ENCODE measurements at places on chromosomes 1 and 21. TPM values are rescaled to one million over a fixed set of nuclear protein-coding genes. Genes with fewer than 3 reads are reported as not detected.
A peak's percentile ranks its signal among the peaks of the same experiment; 100 is the strongest.

Gene DYRK1A
- total RNA-seq = 44.6 TPM

- no peaks in the 10 kb centered on the region for H3K27me3 ChIP-seq
- no peak overlapping the region for H3K27ac ChIP-seq
- DNase-seq = no peak
- peaks cover 31% of the 10 kb centered on the region for H3K4me1 ChIP-seq
Observed at GRCh38 chr1:15353839-15354579, 55.7 kb upstream of the EFHD2 start.

Gene SH3GLB1
- 138 TPM for total RNA-seq

- H3K4me3 ChIP-seq = peak overlapping the region; percentile 86
- peaks cover 2% of the 10 kb centered on the region for H3K36me3 ChIP-seq
- peak; percentile 4 for DNase-seq
Observed at GRCh38 chr1:205746757-205747412, 3.1 kb downstream of the NUCKS1 start.

DNA sequence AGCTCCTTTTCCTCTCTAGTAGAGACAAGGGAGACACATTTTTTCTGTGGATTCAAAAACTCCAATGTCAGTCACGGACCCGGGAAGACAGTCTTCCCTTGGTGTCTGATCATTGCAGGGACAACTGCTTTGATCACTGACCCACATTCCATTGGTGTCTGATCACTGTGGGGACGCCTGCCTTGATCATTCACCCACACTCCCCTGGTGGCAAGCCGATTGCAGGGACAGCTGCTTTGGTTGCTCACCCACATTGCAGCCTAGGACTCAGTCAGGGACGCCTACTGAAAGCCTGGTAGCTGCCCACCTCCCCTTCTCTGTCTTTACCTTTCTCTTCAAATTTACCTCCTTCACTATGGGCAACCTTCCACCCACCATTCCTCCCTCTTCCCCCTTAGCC lies 206.6 kb upstream of the DUSP10 start:
- no peak overlapping the region for H3K4me3 ChIP-seq
- DNase-seq = no peak
- H3K27me3 ChIP-seq = no peaks in the 10 kb centered on the region
- H3K36me3 ChIP-seq = no peaks in the 10 kb centered on the region
- H3K4me1 ChIP-seq = no peaks in the 10 kb centered on the region

GRCh38 chr1:78471890-78472620 lies 18.7 kb upstream of the PTGFR start:
- no peaks in the 10 kb centered on the region for H3K4me1 ChIP-seq
- H3K27ac ChIP-seq = no peak overlapping the region
- DNase-seq = no peak

Gene C1orf116
- 0.86 TPM for total RNA-seq

GRCh38 chr1:37448691-37449417 lies 25.5 kb upstream of the ZC3H12A start:
- peaks cover 4% of the 10 kb centered on the region for H3K4me1 ChIP-seq
- no peaks in the 10 kb centered on the region for H3K36me3 ChIP-seq
- DNase-seq = no peak
- no peak overlapping the region for H3K27ac ChIP-seq
- no peak overlapping the region for H3K4me3 ChIP-seq

Gene KRTAP12-2
- not detected for total RNA-seq

Gene C1orf94
- 0.70 TPM for total RNA-seq

Gene TFF2
- not detected for total RNA-seq

Gene MNDA
- not detected for total RNA-seq

Gene UTS2
- total RNA-seq = not detected

- no peaks in the 10 kb centered on the region for H3K27me3 ChIP-seq
- DNase-seq = no peak
Observed at GRCh38 chr1:214550857-214551435, 456 bp downstream of the PTPN14 start.

- no peak overlapping the region for H3K4me3 ChIP-seq
- H3K4me1 ChIP-seq = no peaks in the 10 kb centered on the region
- H3K27me3 ChIP-seq = no peaks in the 10 kb centered on the region
- no peaks in the 10 kb centered on the region for H3K36me3 ChIP-seq
Observed at GRCh38 chr1:62362926-62363325, 43.7 kb upstream of the KANK4 start.

DNA sequence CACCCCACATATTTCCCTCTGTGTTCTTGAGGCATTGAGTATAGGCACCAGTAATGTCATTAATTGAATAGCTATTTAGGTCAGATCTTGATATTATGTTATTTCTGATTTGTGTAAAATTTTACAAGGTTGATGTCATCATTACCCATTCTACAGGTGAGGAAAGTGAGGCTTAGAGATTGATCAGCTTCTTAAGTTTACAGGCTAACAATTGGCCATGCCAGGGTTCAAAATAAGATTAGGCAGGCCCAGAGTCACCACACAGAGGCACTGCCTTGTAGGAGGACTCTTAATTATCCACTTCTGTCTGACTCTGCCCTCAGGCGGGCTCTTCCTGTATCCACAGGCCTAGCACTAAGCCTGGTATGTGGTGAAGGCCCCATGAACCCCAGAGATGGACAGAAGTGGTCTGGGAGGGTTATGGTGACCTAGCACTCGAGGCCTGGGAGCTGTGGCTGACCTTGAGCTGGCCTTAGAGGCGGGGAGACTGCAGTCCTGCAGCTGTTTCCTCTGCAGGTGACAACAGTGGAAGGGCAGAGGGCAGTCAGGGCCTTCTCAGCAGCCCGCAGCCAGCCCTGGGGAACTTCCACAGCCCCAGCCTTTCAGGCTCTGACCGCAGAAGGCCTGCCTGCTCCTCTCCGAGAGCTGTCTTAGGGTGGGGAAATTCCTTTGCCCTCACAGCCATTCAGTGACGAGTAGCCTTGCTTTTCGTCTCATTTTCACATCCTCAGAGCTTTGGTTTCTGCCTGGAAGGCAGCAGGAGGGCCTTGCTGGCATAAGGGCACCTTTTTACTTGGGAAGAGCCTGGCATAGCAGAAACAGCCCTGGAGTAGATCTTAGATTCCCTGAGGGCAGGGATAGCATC lies 12.2 kb downstream of the ZDHHC18 start:
- no peak overlapping the region for H3K4me3 ChIP-seq
- H3K27me3 ChIP-seq = no peaks in the 10 kb centered on the region
- H3K27ac ChIP-seq = no peak overlapping the region
- H3K36me3 ChIP-seq = peaks cover 21% of the 10 kb centered on the region
- H3K4me1 ChIP-seq = no peaks in the 10 kb centered on the region
- no peak for DNase-seq

DNA sequence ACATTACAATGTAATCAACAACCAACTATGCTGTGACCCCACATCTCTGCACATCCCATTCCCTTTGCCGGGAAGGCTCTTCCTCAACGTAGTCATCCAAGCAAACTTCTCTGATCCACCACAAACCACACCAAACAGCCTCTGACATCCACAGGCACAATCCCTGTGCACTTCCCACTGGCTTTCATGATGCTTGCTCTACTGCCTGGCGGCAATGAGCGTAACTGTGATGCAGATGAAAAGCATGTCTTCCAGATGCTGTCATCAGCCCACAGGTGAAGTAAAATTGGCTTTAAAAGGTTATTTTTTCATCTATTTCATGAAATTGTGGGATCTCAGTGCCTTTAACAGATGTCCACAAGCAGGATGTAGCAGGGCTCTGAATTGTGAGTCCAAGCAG lies 635.2 kb downstream of the SMYD3 start:
- DNase-seq = peak; percentile 100
- no peaks in the 10 kb centered on the region for H3K27me3 ChIP-seq
- peaks cover 57% of the 10 kb centered on the region for H3K4me1 ChIP-seq

DNA sequence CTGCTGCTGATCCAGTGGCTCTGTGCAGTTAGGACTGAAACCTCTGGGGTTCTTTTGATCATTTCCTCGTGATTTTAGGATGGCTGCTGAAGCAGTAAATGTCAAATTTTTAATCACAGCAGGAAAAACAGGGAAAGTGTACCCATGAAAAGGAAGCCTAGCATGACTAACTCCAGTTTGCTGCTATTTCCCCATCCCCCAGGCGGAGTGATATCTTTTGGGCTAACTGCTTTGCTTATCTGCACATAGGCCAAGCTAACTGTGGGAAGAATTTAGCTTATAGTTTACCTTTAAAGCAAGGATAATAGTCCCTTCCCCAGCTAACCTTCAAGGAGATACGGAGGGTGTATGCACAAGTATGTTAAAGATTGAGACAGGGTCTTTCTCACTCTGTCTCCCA lies 149.8 kb upstream of the TNR start:
- H3K36me3 ChIP-seq = no peaks in the 10 kb centered on the region
- H3K4me1 ChIP-seq = no peaks in the 10 kb centered on the region
- no peak for DNase-seq
- no peak overlapping the region for H3K4me3 ChIP-seq

Gene NT5C1A
- not detected for total RNA-seq

GRCh38 chr1:100928128-100928527 lies 32.2 kb downstream of the SLC30A7 start:
- no peak overlapping the region for H3K4me3 ChIP-seq
- H3K27me3 ChIP-seq = no peaks in the 10 kb centered on the region
- no peak overlapping the region for H3K27ac ChIP-seq
- H3K36me3 ChIP-seq = peaks cover 14% of the 10 kb centered on the region

- no peaks in the 10 kb centered on the region for H3K27me3 ChIP-seq
- no peaks in the 10 kb centered on the region for H3K4me1 ChIP-seq
- DNase-seq = no peak
- H3K36me3 ChIP-seq = no peaks in the 10 kb centered on the region
- H3K4me3 ChIP-seq = no peak overlapping the region
- H3K27ac ChIP-seq = no peak overlapping the region
Observed at GRCh38 chr1:15219280-15220023, 27.6 kb upstream of the FHAD1 start.

Gene GPR157
- total RNA-seq = 5.4 TPM

GRCh38 chr1:38194472-38194871 lies 147.9 kb upstream of the POU3F1 start:
- no peak overlapping the region for H3K4me3 ChIP-seq
- H3K27ac ChIP-seq = no peak overlapping the region
- H3K4me1 ChIP-seq = no peaks in the 10 kb centered on the region
- no peaks in the 10 kb centered on the region for H3K36me3 ChIP-seq

DNA sequence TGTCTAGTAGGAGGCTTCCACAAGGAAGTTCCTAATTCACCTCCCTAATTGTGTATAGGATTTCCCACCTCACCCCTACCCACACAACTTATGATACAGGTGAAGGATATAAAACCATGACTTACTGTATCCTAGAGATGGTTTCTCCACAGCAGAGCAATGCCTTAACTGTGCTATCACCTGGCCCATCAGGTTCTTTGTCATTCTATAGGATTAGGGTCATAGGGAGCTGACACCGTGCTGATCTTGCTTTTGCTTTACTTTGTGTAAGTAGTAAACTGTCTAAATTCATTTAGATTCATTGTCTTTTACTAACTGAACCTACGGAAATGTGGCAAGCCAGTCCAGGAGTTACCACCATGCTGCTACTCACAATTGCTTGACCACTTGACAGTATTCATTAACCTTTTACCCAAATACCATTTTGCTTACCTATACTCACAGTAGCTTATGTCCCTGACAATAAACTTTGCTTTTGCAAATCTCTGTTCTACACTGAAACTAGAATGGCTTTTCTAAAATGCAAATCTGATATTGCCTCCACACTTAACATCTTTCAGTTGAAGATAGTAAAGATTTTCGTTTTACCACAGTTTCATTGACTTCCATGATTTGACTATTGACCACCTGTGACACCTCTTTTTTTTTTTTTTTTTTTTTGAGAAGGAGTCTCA lies 147.6 kb downstream of the IFI44 start:
- no peak overlapping the region for H3K4me3 ChIP-seq
- H3K36me3 ChIP-seq = no peaks in the 10 kb centered on the region
- no peaks in the 10 kb centered on the region for H3K27me3 ChIP-seq
- no peaks in the 10 kb centered on the region for H3K4me1 ChIP-seq
- DNase-seq = no peak

Gene TFB2M
- 16.3 TPM for total RNA-seq

Gene TSPAN1
- total RNA-seq = 1.7 TPM

- no peak for DNase-seq
- no peak overlapping the region for H3K4me3 ChIP-seq
- H3K27ac ChIP-seq = no peak overlapping the region
- H3K36me3 ChIP-seq = no peaks in the 10 kb centered on the region
- peaks cover 2% of the 10 kb centered on the region for H3K4me1 ChIP-seq
Observed at GRCh38 chr1:214101246-214101645, 113.5 kb downstream of the PROX1 start.

DNA sequence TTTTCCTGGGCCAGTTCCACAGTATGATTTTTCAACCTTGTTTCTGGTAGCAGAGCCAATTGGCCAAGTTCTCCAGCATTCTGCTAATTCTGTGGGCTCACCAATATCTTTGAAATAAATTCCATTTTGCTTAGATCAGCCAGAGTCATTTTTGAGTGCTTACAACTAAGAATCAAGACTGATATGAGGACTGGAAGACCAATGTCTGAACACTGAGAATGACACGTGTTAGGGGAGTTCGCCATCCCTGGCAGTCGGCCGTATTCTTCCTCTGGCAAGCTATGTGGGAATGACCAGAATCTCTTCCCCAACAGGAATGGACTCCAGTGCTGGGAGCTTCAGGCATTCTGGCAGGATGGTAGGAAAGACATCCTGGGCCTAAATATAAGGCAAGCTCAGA lies 4.9 kb upstream of the TENT5C start:
- peak; percentile 87 for DNase-seq
- H3K27me3 ChIP-seq = peaks cover 14% of the 10 kb centered on the region
- H3K36me3 ChIP-seq = no peaks in the 10 kb centered on the region
- no peak overlapping the region for H3K4me3 ChIP-seq
- H3K27ac ChIP-seq = no peak overlapping the region

All from astrocyte (in vitro differentiated cells and primary cell).